Cardiac muscle cell (in vitro differentiated cells and primary cell): ENCODE measurements at places on chromosomes 3 and 15. TPM values are rescaled to one million over a fixed set of nuclear protein-coding genes. Genes with fewer than 3 reads are reported as not detected.

The SLC12A1 gene
- 0.04 TPM in 1 of 2 replicates, not detected in the other for total RNA-seq

The LRTM1 gene
- total RNA-seq, result not detected in 2 replicates

GRCh38 chr15:69755551-69756310 lies 303.1 kb downstream of the RPLP1 start:
- DNase-seq, result peak; percentile 29

DNA sequence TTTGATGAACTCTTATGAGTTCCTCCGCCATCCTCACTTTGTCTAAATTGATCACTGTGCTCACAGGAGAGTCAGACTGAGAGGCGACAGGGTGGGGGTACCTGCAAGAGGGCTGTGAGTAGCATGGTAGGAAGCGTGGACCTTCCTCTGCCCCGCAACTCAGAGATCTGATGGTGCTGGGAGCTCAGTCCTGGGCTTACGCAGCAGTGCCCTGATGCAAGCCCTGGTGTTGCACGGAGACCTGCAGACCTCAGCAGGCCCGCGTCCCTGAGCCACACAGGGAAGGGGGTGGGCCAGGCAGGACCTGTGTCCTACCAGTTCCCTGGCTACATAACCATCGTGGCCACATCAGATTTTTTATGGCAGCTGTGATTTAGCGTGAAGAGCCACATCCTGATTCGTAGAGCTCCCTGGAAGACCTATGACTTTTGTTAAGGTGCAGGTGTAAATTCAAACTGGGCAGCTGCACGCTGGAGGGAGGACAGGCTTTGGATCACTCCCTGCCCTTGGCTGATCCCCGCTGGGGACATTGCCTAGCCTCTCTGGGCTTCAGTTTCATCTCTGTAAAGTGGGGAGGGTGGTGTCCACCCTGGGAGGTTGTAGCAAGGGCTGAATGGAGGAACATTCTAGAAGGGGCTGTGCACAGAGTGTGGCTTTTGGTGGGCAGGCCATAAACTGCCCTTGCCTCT lies 176.1 kb downstream of the KLF13 start:
- no peak for DNase-seq

The CPEB1 gene
- total RNA-seq, result 1.2 and 1.9 TPM in 2 replicates

- DNase-seq, result no peak
Measured at GRCh38 chr3:195555110-195555509, 12.0 kb upstream of the PPP1R2 start.

The GXYLT2 gene
- 36.4 and 43.1 TPM in 2 replicates for total RNA-seq

GRCh38 chr3:187799942-187800641 lies 54.8 kb upstream of the BCL6 start:
- DNase-seq, result no peak

- no peak for DNase-seq
Measured at GRCh38 chr15:31433091-31433490, 106.5 kb downstream of the KLF13 start.

- DNase-seq, result peak; percentile 41
Measured at GRCh38 chr15:75650908-75651809, 3.4 kb downstream of the SNX33 start.

- no peak for DNase-seq
Measured at GRCh38 chr3:112651071-112651470, 10.1 kb upstream of the CCDC80 start.

GRCh38 chr15:66701422-66702034 lies 508 bp upstream of the SMAD6 start:
- DNase-seq, result no peak

- no peak for DNase-seq
Measured at GRCh38 chr15:92290359-92290992, 103.2 kb upstream of the ST8SIA2 start.

- DNase-seq, result no peak
Measured at GRCh38 chr15:47304656-47305055, 412.6 kb upstream of the SEMA6D start.

The SEMA3F gene
- total RNA-seq, result 21.0 and 27.6 TPM in 2 replicates

DNA sequence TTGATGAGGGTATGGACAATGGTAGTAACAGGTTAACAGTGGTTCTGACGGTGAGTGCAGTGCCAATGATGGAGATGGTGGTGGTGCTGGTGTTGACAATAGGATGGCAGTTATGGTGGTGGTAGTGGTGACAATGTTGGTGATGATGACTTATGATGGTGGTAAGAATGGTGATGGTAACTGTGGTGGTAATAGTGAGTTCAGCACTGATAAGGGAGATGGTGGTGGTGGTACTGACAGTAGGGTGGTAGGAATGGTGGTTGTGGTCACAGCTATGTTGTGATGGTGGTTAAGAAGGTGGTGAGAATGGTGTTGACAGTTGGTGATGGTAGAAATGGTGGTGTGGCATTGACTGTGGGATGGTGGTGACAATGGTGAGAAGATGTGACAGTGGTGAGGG lies 13.4 kb upstream of the INSYN1 start:
- no peak for DNase-seq

GRCh38 chr3:74506246-74506645 lies 108.2 kb downstream of the CNTN3 start:
- DNase-seq, result no peak

The ROBO2 gene
- total RNA-seq, result 39.4 and 47.1 TPM in 2 replicates

The BCHE gene
- 6.3 and 11.1 TPM in 2 replicates for total RNA-seq

The EOMES gene
- 0.11 TPM in 1 of 2 replicates, not detected in the other for total RNA-seq
